NCI-H1694 treated with DMSO at 0.1 percent for 48 hours (cell line): ENCODE measurements at places on chromosomes 2 and 18.

GRCh38 chr2:112566104-112566503, 18.3 kb upstream of the CHCHD5 start:
- DNase-seq: no peak

DNA sequence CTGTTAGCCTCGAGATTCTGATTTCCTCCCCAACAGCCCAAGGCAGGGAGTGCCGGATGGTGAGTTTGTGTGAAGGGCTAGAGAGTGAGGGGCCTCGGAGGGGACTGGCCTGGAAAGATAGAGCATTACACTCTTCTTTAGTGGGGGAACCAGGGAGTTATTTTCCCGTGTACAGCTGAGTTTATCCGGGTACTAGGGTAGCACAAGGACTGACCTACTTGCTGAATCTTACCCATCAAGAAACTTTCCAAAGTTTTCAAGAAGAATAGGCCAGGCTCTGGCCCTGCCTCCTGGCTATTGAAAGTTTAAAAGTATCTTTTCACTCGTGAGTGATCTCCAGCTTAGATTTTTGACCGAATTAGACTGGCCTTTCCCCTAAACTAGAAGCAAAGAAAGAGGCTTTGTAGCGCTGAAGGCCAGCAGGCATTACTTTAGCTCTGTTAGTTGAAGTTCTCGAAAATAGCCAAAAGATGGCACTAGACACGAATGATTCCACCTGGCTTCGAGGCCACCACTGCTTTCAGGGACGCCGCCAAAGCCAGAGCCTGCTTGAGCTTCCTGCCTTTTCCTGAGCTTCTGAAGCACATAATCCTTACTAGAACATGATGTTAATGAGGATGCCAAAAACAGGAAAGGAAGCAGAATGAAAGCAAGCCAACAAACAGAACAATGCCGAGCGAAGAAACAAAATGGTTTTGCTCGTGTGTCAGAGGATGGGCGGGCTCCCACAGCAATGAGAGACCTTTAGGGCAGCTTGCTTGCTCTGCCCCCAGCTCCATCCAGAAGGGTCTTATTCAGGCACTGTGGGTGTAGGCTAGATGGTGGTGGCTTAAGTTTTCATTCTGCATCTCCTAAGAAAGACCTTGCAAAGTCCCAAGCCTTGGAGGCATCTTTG, 55.8 kb downstream of the TSN start:
- DNase-seq: peak; percentile 90

- no peak for DNase-seq
Observed at GRCh38 chr18:54169431-54170403, 54.8 kb downstream of the MBD2 start.

DNA sequence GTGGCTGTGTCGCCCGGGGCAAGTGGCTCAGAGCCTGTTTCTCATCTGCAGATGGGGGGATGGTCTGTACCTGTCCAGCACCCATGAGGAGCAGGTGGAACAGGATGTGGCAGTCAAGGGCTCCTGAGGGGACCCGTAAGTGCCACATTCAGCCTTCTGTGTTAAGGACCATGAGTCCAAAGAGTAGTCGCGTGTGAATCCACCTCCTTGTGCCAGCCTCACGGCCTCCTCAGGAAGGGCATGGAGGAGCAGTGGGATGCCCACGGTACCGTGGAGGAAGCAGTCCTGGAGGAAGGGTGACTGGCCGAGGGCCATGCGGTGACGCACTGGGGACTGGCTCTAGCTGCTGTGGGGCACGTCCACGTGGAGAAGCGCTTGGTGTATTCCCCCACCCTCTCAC, 61.1 kb downstream of the ODC1 start:
- no peak for DNase-seq

- DNase-seq: peak; percentile 21
Observed at GRCh38 chr18:56314396-56314795, 324.0 kb downstream of the TXNL1 start.

- DNase-seq: no peak
Observed at GRCh38 chr2:149651229-149651628, 63.7 kb upstream of the MMADHC start.

DNA sequence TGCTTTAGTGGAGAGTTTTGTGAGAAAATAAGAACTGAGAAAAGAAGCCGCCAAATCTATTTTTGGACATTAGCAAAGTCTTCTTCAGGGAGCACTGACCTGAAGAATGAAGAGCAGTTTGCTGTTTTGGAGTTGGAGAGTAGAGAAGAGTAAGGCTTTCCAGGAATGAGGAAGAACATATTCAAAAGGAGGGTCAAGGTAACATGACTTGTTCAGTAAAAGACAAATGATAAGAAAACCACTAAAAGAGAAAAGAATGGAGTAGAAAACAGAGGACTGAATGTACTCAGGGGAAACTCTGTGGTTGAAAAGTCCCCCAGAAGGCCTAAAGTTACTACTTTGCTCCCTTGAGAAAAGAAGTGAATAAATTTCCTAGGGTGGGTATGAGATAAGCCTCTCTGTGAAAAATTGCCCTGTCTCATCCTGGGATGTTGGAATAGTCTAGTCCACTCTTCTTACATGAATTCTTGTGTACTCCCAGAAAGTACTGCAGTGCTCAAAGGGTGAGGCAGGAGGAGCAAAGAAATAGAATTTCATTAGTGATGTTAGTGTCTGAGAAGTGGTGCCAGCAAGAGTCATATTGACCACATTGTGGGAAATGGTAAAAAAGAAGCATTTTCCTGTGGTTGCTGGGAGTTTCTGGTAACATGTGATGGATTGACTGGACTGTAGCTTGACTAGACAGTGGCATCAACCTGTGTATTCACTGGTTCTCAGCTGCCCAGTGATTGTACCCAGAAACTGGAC, 27.8 kb downstream of the MBD5 start:
- no peak for DNase-seq

DNA sequence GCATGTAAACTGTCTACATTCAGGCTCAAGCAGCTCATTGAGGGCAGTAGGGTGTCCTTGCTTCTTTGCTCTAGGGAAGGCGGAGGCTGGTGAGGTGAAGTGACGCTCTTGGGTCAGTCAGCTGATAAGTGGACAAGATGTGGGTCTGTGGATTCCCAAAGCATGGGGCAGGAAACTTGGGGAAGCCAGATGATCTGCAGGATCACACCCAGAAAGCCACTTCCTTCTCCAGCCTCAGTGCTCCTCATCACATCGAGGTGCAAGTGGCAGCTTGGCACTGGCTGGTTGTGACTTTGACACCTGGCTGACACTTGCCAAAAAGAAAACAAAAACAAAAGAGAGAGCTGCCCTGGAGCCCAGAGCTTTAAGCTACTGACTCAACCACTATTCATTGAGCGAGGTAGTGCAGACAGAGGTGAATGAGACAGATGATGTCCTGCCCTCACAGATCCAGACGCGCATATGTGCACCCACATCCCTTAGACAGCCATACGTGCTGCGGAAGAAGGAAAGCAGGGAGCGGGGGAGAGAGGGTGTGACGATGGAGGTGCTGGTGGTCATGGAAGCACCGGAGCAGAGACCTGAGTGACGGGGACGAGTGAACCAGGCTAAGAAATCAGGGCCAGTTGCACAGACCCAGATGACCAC, 3.1 kb upstream of the CIB4 start:
- no peak for DNase-seq

- no peak for DNase-seq
Observed at GRCh38 chr2:216833061-216833460, 26.8 kb downstream of the TNP1 start.

DNA sequence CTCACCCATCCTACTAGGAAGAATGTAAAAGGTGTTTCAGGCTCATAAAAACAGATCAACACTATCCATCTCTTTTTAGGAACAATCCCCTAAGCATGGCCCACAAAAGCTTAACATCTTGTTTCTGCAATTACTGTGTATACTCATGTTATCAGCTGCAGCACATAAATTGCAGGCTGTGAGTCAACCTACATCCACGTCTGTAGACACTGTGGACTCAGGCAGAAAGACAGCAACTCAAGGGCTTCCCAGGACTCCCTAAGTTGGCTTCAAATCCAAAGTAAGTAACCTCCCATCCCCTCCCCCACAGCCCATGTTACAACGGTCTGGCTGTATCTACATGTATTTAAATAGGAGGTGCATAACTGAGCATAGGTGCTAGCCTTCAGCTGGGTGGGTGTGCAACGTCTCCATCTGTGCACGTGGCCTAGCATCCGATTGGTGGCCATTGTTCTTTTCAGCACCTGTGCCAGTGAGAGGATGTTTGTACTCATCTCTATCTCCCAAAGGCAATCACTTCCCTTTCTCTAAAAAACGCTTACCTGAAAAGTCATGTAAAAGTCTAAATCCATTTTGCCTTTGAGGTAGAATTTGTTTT, 30.1 kb downstream of the UXS1 start:
- DNase-seq: no peak

GRCh38 chr2:102367331-102367971, 11.9 kb downstream of the IL18R1 start:
- no peak for DNase-seq

DNA sequence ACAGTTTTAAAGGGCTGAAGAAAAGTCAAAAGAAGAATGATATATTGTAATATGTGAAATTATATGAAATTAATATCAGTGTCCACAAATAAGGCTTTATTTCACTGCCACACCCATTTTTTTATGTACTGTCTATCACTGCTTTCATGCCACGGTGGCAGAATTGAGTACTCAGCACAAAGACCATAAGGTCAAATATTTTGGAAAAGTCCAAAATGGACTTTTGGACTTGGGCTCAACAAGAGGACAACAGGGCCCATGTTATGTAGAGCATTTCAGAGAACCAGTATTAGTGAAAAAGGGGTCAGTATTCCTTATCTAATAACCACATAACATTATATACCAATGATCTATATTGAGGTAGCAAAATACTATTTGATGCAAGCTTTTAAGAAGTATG, 427.2 kb downstream of the EPHA4 start:
- no peak for DNase-seq

GRCh38 chr18:79897940-79898625, 53.4 kb downstream of the SLC66A2 start:
- no peak for DNase-seq

GRCh38 chr2:3368261-3368722, 9.3 kb downstream of the EIPR1 start:
- no peak for DNase-seq

DNA sequence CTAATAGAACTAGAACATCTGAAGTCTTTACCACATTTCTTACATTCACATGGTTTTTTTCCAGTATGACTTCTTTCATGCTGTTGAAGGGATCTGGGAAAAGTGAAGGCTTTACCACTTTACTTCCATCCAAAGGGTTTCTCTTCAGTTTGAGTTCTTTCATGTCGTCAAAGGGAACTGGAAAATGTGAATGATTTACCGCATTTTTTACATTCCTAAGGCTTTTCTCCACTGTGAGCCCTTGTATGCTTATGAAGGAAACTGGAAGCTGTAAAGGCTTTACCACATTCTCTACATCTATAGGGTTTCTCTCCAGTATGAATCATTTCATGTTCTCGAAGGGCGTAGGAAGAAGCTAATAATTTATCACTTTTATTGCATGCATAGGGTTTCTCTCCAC, 46.7 kb downstream of the NBEAL1 start:
- DNase-seq: no peak

DNA sequence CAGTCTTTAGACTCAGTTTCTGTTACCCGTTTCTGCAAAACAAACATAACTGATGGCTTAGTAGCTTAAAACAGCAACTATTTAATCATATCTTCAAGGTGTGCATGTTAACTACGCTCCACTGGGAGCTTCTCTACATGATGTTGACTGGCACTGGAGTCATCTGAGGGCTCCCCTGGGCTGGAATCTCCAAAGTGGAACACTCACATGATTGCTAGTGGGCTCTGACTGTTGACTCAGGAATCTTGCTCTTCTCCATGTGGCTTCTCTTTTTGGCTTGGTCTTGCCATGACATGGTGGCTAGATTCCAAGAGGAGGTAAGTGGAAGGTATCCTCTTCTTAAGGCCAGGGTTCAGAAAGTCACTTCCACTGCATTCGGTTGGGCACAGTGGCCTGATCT, 160.8 kb downstream of the PMAIP1 start:
- DNase-seq: no peak

DNA sequence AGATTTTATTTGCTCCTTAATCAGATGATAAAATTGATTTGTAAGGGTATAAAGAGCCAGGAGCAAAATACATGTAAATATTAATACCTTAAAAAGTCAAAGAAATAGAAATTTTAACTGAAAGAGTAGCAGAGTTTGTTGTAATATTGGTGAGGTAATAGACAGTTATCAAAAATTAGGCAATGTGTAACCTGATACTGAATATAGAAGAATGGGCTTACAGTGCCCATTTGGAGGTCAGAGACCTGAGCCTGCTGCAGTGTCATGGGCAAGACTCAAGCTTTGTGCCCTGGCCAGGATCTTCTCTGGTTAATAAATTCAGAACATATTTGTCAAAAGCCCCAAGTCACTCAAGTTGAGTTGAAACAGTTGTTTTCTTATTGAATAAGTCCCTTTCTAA, 29.7 kb upstream of the TMEM247 start:
- DNase-seq: no peak

DNA sequence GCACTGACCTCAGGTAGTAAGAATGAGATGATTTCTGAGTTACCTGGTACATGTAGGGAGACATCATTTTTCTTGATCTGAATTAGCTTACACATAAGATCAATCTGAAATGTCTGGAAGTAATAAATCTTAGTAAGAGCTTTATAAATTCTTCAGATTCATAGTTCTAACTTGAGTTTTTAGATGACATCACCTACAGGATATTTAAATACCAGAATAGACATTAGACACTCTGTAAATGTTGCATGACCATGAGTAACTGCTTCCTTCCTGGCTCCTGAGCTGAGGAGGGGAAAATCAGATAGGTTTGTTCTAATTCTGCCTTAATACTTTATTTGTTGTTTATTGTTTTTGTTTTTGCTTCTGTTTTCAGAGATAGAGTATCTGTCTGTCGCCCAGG, 181.8 kb downstream of the PHLPP1 start:
- DNase-seq: no peak

DNA sequence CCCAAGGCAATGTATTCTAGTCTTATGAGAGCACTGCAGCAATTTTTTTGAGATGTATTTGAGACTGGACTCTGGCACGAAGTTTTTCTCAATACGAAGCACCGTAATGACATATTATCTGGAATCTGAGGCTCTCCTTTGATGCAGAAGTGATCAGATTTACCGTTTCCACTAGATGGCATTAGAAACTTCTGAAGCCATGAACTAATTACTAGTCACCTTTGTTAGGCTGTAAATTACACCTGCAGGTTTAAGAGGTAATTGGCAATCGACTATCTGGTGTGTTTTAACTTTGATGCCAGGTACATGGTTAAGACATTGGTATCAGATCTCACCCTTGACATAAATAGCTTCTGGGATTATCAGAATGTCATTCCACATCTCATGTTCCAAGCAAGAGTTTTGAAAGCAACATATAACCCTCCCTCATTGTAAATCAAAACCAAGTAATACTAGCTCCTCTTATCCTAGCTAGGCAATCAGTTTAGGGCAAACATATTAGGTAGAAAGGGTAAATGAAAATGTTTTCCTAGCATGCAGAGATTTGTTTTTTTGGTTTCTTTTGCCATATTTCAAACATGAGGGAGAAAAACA, 254.6 kb upstream of the SPRED2 start:
- DNase-seq: no peak

GRCh38 chr2:232126301-232127099, 165.0 kb downstream of the DIS3L2 start:
- no peak for DNase-seq

- no peak for DNase-seq
Observed at GRCh38 chr2:37615804-37616676, 55.4 kb downstream of the CDC42EP3 start.
